ENCODE measurements at places on chromosomes 11 and 22.

DNA sequence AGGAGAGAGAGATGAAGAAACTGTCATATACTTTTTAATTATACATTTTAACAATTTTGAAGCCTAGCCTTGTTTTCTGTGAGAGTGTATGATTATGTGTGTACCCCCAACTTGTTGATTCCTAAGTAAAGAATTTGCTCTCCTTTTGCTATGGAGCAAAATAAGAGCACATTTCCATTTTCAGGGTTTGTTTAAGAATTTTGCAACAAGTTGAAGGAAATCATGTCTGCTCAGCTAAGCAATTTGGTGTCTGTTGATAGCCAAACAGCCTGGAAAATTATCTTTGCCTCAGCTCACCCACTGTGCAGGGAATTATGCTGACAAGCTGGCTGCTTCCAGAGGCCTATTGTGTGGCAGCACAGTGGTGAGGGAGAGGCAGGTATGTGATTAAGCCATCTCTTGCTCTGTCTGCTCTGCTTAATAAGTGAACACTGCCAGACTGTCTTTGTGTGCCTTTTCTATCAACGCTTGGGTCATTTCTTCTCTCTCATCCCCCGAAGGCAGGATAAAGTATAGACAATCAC, 135.1 kb upstream of the TTC12 start:
- DNase-seq, result no peak

DNA sequence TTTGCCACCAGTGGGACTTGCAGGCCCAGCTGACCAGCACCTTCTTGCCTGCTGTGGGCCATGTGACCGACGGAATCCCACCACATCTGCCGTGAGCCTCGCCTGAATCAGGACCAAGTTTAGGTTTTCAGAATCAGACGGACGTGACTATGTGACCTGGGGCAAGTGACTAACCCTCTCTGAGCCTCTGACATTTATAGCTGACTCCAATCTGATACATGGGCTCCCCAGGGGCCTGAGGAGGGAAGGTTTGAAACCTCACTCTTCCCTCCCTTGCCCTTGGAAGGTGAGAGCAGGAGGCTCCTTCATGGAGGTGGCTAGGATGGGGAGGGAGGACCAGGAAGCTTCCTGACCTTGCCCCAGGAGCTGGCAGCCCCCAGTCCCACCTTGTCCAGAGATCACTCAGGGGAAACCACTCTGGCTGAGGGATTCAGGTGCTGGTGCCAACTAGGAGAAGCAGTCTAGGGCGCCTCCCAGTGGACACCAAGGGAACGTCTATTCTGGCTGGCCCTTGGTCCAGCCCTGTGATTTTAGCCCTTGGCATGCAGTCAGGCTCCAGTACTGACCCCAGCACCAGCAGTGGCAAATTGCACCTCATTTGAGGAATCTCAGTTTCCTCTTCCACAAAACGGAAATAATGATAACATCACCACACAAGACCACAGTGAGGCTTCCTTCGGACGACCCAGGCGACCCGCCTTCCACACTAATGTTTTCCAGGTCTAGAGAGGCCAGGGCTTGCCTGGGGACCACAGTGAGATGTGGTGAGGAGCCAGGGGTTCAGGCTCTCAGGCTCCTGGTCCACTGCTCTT, 47.2 kb upstream of the SYT7 start:
- no peak for DNase-seq

- no peak for DNase-seq
These were observed 860.3 kb downstream of the LUZP2 start for GRCh38 chr11:25357133-25357532.

GRCh38 chr11:48093323-48093722, 113.0 kb downstream of the PTPRJ start:
- no peak for DNase-seq

DNA sequence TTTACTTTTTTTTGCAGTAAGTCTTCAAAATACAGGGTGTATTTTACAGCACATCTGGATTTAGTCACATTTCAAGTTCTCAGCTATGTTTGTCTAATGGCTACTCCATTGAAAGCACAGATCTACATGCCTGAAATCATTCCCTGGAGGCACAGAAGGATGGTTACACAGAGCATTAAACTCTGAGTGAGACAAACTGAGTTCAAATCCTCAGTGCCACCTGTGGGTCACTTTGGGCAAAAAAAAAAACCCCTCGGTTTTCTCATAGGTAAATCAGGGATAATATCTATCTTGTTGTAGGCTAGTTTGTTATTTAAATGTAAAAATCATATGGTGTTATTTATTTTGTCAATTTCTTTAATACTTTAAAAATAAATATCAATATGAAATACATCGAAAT, 7.7 kb downstream of the ANKRD49 start:
- no peak for DNase-seq

- DNase-seq, result no peak
These were observed 11.7 kb upstream of the IL2RB start for GRCh38 chr22:37161443-37161842.

DNA sequence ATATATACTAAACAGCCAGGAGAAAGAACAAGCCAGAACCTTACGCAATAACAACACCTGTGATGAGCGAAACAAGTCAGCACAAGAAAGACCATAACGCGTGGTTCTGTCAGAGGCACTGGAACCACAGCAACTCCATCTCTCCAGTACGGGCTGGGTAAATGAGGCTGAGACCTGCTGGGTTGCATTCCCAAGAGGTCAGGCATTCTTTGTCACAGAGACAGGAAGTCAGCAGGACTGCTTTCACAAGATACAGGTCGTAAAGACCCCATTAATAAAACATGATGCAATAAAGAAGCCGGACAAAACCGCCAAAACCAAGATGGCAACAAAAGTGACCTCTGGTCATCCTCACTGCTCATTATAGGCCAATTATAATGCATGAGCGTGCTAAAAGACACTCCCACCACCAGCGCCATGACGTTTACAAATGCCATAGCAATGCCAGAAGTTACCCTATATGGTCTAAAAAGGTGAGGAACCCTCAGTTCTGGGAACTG, 21.7 kb downstream of the TPST2 start:
- DNase-seq, result no peak

GRCh38 chr11:83120327-83120726, 36.6 kb upstream of the PCF11 start:
- DNase-seq, result no peak

GRCh38 chr11:113016905-113017304, 55.7 kb downstream of the NCAM1 start:
- no peak for DNase-seq

- peak; percentile 39 for DNase-seq
These were observed 18.1 kb downstream of the MRGPRD start for GRCh38 chr11:68962527-68963250.

DNA sequence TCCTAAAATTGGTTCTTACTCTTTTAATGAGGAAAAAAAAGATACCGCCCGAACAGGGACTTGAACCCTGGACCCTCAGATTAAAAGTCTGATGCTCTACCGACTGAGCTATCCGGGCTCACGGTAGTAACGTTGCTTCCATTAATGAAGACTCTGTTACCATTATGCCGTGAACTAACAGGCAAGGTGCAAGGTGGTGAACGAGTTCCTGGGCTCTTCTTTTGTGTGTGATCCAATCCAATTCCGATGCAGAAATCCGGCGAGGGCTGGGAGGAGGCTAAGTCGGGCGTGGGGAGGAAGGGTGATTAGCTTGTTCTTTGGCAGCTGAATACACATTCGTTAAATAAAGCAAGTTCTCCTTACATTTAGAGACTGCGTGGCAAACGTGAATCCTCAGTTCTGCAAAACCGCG, 49.0 kb downstream of the OR4D9 start:
- DNase-seq, result peak; percentile 66

DNA sequence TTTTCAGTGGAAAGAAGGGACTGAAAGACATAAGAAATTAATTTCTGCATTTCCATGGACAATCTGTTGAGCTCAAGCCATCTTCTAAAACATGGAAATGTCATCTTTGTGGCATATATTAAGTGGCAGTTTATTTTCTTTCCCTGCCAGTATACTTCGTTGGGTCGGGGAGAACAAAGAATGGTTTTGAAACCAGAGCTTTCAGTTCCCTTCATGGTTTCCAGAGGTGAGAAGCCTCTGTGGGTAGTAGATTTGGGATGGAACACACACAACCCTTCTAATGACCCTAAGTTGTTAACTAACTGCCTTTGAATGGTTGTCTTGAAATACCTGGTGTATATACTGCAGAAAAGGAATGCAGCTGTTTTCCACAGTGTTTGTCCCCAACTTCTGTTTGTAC, 17.6 kb upstream of the GAS2L1 start:
- no peak for DNase-seq

DNA sequence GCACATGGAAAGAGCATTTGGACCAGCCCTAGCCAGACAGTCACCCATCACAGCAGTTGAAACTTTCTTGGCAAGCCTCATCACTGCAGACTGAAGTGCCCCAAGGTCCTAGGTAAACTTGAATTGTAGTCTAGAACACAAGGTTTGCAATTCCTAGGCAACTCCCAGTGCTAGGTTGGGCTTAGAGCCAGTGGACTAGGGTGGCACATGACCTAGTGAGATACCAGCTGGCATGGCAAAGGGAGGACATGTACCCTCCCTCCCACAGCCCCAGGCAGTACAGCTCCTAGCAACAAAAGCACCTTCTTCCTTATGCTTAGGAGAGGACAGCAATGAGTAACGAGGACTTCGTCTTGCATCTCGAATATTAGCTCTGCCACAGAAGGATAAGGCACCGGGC, 889.5 kb downstream of the JRKL start:
- no peak for DNase-seq

DNA sequence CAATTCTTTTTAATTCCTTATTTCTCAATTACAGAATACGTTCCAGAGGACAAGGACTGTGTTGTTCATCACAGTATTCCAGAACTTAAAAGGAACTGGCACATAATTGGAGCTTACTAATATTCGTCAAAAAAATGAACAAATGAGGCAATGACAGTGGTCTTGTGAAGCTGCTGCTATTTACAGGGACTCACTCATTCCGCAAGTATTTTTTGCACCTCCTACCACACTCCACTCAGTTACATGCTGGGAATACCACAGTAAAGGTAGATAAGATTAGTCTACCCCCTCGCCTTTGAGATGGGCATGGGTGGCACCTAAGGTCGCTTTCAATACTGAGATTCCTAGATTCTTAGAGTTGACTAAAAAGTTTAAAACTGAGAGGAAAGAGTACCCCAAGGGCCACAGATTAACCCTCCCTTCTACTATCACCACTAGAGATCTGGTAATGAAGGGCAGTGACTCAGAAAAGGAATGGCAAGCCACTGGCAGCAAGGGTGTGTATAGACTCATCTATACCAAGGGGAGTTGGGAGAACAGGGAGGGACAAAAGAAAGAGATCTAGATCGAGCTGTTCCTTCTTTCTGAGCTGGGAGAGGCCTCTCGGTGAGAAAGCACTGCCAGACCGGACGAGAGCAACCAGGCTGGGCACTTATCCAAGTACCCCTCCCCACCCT, 85.0 kb downstream of the RPL27A start:
- no peak for DNase-seq

DNA sequence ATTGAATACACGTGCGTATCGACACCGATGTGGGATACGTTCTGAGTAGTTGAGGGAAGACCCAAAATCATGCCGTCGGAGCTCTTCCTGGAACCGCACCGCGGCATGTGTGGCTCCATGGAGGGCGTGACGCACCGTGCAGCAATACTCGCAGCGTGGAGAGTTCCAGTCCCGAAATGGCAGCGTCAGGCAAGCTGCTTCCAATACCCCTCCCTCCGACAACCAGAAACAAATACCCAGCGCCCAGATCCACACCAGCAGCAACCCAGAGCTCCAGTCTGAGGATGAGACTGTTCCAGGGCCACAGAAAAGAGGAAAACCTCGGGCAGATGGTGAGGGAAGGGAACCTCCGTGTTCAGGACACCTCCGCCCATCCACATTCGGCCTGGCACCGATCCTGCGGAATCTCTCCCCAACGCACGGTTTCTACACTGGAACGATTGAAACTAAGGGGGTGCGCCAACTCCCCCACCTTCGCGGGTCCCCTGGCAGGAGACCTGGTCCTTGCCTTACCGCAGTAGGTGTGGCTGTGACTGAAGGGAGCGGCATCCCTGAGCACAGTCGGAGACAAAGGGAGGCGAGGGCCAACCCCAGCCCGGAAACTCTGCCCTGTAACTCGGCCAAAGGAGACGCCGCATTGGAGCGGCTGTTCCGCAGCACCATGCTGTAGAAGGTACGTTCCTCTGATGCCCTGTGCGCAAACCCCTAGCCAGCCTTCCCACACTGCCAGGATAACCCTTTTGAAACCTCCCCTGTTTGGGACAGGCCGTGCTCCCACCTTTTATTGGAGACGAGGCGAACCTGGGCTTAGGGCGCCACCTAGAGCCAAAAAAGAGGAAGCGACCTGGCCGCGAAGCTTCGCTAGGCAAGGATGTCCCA, 28.2 kb downstream of the DBX1 start:
- DNase-seq, result peak; percentile 9

GRCh38 chr11:57240007-57240406, 3.0 kb upstream of the APLNR start:
- no peak for DNase-seq

GRCh38 chr11:112345166-112345565, 84.5 kb upstream of the PLET1 start:
- DNase-seq, result no peak

DNA sequence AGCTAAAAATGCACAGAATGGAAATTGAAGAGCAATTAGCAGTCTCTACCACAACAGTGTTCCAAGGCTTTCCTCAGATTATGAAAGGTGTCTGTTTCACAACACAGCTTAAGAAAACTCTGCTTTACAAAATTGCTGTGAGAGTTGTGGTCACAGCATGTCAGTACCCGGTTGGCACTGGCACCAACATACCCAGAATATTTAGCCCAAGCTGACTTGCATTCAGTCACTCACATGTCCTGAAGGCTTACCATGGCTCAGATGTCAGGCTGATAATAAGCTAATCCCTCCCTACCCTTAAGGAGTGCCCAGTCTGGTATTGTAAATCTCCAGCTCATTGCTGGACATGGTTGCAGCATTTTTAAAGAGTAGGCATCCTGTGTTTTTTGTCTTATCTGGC, 14.9 kb downstream of the NCR3LG1 start:
- no peak for DNase-seq

GRCh38 chr11:41714101-41714500, 254.6 kb upstream of the LRRC4C start:
- no peak for DNase-seq

- DNase-seq, result no peak
These were observed 57.0 kb downstream of the SOX6 start for GRCh38 chr11:16299390-16299789.

DNA sequence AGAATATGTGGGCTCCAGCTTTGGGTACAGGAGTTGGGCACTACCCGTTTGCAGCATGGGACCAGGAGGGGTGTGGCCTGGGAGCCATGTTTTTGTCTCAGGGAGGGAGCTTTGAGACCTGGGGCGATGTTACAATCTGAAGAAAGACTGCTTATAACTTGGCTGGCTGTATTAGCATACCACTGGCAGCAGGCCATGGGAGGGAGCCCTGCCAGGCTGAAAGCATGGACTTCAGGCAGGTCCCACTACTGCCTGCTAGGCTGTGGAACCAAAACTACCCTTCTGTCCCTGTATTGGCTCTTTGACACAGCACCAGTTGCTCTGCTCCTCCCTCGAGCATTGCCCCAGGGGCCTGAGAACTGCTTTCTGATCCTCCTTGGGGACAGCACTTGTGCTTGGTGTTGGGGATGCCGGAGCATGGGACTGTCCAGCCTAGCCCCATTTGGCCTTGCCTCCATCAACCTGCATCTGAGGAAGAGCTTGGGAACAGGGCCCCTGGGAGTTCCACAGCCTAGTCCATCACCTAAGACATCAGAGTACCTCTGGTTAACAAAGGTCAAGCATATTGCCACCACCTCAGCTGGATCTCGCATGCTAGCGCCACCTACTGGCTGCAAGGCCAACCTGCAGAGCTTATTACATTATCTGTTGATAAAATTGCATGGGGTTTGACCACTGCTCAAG, 217.4 kb downstream of the SBF2 start:
- no peak for DNase-seq

- DNase-seq, result peak; percentile 41
These were observed 43.2 kb downstream of the NEU3 start for GRCh38 chr11:75031771-75032549.

- DNase-seq, result peak; percentile 88
These were observed at the start of gene RCE1 for GRCh38 chr11:66842896-66843775. TSS of gene RCE1 (plus strand) at chr11:66843441. CDS start at chr11:66843456, 15 bp downstream.
